ENCODE measurements at places on chromosomes 4 and X.

- DNase-seq = no peak
These were observed 63.7 kb downstream of the CLCN5 start for GRCh38 chrX:49986058-49986457.

- no peak for DNase-seq
These were observed 101.7 kb downstream of the CHIC2 start for GRCh38 chr4:53962516-53963225.

DNA sequence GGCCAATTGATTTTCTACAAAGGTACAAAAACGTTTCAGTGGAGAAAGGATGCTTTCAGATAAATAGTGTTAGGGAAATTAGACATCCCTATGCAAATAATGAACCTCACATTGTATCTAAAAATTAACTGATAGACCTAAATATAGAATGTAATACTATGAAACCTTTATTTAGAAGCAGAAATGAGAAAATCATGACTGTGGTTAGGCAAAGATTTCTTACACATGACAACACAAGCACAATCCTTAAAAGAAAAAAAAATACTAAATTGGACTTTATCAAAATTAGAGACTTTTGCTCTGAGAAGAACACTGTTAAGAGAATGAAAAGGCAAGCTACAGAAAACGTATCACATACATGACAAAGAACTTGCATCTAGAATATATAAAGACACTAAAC lies 43.0 kb upstream of the SPANXN4 start:
- no peak for DNase-seq

- DNase-seq = no peak
These were observed 138.6 kb upstream of the SFRP2 start for GRCh38 chr4:153927451-153927850.

- no peak for DNase-seq
These were observed 188.0 kb upstream of the RPL34 start for GRCh38 chr4:108432418-108432817.

GRCh38 chr4:67521506-67521905 lies 23.8 kb downstream of the CENPC start:
- no peak for DNase-seq

DNA sequence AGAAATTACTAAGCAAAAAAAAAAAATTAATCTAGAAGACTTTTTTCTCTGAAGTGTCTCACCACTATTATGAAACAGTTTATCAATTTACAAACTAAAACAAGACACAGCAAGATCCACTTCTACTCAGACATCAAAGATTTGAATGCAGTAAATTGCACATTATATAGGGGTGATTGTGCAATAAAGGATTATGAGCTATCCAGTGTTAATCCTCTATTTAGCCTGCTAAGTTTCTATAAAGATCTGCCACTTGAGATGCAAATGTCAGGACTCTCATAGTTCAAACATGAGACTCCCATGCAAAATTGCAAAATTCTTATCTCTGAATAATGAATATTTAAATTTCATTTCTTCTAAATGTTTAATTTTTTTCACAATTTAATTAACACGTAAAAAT lies 2.2 kb downstream of the TECRL start:
- DNase-seq = no peak

- DNase-seq = peak; percentile 11
These were observed 26.8 kb upstream of the TMEM184C start for GRCh38 chr4:147590249-147590920.

GRCh38 chr4:95268819-95269565 lies 279.8 kb downstream of the UNC5C start:
- no peak for DNase-seq

DNA sequence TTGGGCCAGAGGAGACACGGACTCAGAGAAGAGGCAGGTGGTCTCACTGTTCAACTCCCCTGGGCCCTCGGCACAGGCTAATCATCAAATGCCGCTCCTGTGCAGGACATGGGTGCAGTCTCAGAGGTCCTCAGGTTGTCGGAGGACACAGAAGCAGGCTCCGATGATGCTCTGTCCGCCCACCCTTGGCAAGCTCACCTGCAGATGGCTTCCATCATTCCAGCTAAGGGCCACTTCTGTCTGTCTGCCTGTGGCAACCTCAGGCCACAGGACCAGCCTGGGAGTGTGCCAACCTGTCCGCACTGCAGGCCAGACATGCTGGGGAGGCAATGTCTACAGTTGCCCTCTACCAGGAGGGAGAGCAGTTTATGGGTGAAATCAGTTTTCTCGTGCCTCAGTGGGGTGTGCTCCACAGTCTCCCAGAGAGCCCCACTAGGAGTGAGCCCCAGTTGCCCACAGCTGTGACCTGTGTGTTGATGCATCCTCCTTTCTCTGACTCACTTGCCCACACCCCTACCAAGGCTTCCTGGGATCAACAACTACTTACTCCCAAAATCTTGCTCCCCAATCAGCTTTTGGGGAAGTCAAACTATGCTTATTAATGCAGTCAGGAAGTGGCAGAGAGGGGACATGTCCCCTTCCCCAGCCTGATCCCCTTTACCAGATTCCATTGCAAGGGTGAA lies 55.9 kb downstream of the HTRA3 start:
- no peak for DNase-seq

- no peak for DNase-seq
These were observed 170.0 kb downstream of the IL1RAPL1 start for GRCh38 chrX:28757290-28757689.

- DNase-seq = no peak
These were observed 268.8 kb downstream of the BCOR start for GRCh38 chrX:39828971-39829370.

DNA sequence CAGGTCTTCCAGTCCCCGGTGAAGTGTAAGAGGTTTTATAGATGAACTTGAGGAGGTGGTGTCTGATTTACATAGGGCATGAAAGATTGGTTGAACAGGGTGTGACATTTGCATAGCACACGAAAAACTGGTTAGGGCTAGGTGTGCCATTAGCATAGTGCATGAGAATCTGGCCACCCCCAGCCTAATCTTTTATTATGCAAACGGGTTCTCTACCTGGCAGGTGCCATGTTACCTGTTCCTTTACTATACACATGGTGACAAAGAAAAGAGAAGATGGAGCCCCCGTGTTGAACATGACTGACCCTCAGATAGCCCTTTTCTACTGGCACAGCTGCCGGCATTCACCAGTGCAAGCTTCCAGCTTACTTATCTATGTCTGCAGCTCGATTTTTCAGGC lies 71.0 kb downstream of the UCHL1 start:
- DNase-seq = no peak

GRCh38 chr4:3874028-3874415 lies 107.8 kb downstream of the ADRA2C start:
- no peak for DNase-seq

DNA sequence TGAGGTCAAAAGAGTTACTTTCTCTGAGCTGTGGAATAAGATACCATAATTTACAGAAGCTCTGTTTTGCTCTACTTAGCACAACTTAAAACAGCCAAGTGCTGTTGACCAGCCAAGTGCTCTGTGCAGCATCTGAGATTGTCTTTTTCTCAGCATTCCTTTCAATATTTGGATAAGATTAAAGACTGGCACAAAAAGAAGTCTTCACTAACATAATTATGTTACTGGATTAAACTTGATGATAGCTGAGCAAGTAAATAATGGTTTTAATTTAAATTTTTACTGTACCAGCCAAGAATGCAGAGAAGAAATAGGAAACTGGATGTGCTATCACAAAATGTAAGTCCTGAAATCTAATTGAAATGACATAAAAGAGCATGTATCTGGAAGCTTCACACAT lies 60.4 kb downstream of the NPY2R start:
- DNase-seq = no peak

- DNase-seq = no peak
These were observed 178.7 kb downstream of the CHIC2 start for GRCh38 chr4:53885668-53886067.

- DNase-seq = no peak
These were observed 138.5 kb upstream of the ZIC3 start for GRCh38 chrX:137427426-137427778.

Measured in NCI-H2171 (cell line).